ENCODE measurements at places on chromosomes 7 and 10. TPM values are rescaled to one million over a fixed set of nuclear protein-coding genes. Genes with fewer than 3 reads are reported as not detected.

DNA sequence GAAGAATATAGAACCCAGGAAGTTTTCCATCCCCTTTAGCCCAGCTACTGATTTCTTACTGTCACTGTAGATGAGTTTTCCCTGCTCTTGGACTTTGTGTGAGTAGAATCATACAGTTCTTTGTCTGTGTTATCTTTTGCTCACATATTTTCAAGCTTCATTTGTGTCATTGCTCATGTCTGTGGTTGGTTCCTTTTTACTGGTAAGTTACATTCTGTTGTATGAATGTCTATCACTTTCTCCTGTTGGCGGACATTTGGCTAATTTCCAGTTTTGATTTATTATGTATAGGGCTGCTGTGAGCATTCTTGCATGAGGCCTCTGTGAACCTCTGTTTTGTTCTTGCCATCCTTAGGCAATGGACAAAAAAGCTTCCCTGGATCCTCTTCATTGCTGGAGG lies 5.3 kb downstream of the GLRX3 start:
- DNase-seq: no peak

Gene EVX1
- 0.62 TPM for polyA plus RNA-seq

- no peak for DNase-seq
Measured at GRCh38 chr7:69776611-69777010, 178.3 kb downstream of the AUTS2 start.

GRCh38 chr7:40097728-40098127 lies 36.7 kb downstream of the MPLKIP start:
- no peak for DNase-seq

Gene FRMPD2
- 0.34 TPM for polyA plus RNA-seq

- no peak for DNase-seq
Measured at GRCh38 chr7:106521541-106521940, 139.4 kb downstream of the CCDC71L start.

Gene TMEM236
- polyA plus RNA-seq: 0.09 TPM

Gene CTAGE15
- not detected for polyA plus RNA-seq

GRCh38 chr10:123855008-123855684 lies 36.5 kb downstream of the CPXM2 start:
- DNase-seq: no peak
